Suppressor macrophage (primary cell): ENCODE measurements at places on chromosomes 1 and 21.

DNA sequence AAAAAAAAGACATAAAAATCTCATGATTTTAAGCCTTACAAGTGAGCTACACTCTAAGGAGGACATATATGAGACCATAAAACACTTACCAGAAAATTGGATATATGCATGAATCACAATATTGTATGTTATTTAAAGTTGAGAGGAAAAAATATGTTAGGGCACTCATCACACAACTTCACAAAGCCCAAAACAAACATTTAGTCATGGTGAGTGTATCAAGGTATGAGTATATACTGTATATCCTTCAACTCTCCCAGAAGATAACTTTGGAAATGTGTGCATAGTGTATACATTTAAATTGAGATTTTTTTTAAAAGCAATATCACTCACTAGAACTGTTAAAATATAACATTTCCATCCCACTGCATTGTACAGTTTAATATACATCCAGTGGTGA lies 259.3 kb downstream of the SRGAP2C start:
- no peak for DNase-seq

- DNase-seq = peak; percentile 53
Observed at GRCh38 chr21:39182484-39183271, 573 bp downstream of the PSMG1 start.

DNA sequence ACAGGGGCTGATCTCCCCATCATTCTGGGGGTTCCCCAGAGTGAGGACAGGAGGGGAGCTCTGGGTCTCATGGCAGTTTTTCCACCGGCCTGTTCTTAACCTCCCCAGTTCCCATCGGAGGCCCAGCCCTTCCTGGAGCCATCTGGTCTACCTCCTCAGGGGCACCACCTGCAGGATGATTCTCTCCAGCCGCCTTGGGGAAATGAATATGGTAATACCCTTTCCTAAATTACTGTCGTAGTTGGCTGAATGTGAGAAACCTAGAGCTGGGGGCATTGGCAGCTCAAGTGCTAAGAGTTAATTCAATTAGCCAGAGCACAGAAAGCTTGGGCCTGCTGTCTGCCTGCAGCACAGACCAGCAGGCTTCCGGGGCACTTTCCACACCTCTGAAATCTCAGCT lies 64.9 kb downstream of the TAS1R2 start:
- no peak for DNase-seq

DNA sequence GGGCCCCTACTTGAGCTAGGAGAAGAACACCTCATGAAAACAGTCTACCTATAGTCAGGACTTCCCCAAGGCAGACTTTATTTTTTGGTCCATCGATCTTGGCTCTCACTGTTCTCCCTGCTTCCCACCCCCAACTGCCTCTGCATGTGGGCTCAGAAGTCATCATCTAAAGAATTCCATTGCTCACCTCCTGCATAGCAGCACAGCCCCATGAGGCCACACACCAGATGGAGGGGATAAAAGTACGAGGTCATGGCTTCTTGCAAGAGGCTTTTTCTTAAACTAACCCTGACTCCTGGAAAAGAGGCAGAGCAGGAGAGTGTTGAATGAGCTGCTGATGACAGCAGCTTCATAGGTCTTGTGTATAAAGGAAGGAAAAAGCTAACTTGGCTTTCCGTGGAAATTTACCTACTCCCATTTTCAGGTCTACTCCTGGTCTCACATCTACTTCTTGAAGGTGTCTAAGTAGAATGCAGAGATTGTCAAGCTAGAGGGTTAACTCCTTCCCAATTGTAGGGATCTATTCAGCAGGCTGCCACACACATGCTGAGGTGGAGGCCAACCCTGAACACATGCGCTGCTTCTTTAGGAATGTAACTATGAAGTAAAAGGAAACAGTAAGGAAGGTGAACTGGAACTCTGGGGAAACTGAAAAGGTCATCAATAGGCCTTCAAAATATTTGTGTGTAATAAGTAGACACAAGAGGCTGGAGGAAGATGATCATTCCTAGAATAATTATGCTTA lies 18.7 kb downstream of the WNT2B start:
- no peak for DNase-seq
